Lower lobe of right lung (tissue), 2 donors: ENCODE measurements at places on chromosomes 11 and 22. TPM values are rescaled to one million over a fixed set of nuclear protein-coding genes. Genes with fewer than 3 reads are reported as not detected.
A peak's percentile ranks its signal among the peaks of the same experiment; 100 is the strongest.

MYO7A gene
- 5.5 TPM for total RNA-seq

DLG2 gene
- total RNA-seq = 7.2 TPM

TOLLIP gene
- total RNA-seq = 68.4 TPM

CCDC87 gene
- 0.50 TPM for total RNA-seq

GAL gene
- total RNA-seq = not detected

ALX4 gene
- total RNA-seq = not detected

FREY1 gene
- 0.53 TPM for total RNA-seq

MN1 gene
- 6.5 TPM for total RNA-seq

CSF2RB gene
- 30.1 TPM for total RNA-seq

DNA sequence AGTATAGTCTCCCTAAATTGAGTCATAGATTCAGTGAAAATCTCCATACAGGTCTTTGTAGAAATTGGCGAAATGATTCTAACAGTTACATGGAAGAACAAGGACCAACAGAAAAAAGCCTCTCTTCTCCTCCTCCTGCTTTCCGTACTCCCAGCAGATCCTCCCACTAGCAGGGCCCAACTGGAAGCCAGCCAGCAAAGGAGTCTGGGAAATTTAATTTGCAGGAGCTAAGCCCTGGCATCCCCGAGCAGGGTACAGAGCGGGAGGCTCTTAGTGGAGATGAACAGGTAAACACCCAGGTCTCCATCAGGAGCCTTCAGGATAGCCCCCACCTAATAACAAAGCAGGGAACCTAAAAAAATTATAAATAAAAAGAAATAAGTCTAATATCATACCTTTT lies 1473.8 kb downstream of the TBC1D22A start:
- no peak overlapping the region for H3K4me3 ChIP-seq
- DNase-seq = no peak
- H3K27ac ChIP-seq = no peak overlapping the region
- no peaks in the 10 kb centered on the region for H3K27me3 ChIP-seq

- H3K27ac ChIP-seq = no peak overlapping the region
- H3K27me3 ChIP-seq = no peaks in the 10 kb centered on the region
- DNase-seq = no peak
- H3K4me3 ChIP-seq = no peak overlapping the region
- peaks cover 94% of the 10 kb centered on the region for H3K36me3 ChIP-seq
These were observed 9.3 kb downstream of the RNH1 start for GRCh38 chr11:497565-498296.

DNA sequence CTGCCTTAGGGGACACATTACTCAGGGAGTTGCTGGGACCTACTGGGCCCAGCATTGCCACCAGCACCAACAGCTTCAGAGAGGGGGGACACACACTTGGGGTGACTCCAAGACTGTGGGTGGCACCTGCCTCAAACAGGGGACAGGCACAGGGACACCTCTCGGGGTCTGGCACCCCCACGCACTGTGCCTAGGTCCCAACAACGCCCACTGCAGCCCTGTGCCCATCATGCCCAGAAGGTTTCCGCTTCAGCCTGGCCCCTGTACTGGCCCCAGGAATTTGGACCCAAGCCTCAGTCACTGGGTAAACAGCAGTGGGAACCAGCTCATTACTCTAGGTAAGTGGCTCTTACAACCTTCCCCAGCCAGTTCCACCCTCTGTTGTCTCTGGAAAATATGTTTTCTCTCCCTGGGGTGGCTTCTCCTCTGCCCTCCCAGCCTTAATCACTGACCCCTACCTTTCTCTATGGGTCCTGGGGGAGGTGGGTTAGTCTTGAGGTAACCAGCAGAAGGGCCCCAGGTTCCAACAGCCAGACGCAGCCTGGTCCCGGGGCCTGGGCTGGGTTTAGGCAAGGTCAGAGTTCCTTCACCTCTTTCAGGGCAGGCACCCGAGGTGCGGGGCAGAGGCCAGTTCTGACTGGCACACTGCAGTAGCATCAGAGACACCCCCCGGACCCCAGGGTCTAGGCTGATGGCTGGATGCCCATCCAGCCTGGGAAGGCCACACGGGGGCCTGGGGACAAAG lies 123.6 kb downstream of the MED15 start:
- no peaks in the 10 kb centered on the region for H3K4me1 ChIP-seq
- no peak for DNase-seq
- no peaks in the 10 kb centered on the region for H3K27me3 ChIP-seq
- no peak overlapping the region for H3K4me3 ChIP-seq
- H3K36me3 ChIP-seq = no peaks in the 10 kb centered on the region

DNA sequence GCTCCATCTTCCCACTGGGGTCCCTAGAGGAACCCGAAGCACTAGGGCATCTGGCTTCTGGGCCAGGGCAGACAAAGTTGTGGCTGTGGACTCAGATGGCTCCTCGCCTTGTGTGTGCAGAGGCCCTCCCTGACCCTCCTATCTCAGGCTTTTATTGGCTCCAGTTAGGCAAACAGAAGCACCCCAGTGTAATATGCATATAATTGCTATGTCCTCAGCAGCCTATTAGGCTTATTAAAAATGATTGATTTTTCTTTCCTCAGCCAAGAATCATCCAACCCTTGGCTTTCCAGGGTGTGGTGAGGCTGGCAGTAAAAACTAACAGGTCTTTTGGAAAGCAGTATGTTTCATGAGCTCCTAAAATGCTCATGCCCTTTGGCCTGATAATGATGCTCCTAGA lies 22.3 kb downstream of the UPB1 start:
- DNase-seq = no peak
- H3K4me1 ChIP-seq = peaks cover 20% of the 10 kb centered on the region
- no peak overlapping the region for H3K27ac ChIP-seq
- no peaks in the 10 kb centered on the region for H3K27me3 ChIP-seq

GRCh38 chr11:64285885-64286800 lies 495 bp downstream of the GPR137 start:
- H3K27ac ChIP-seq = peak overlapping the region; percentile 93
- no peak for DNase-seq
- H3K4me3 ChIP-seq = peak overlapping the region; percentile 77
- peaks cover 12% of the 10 kb centered on the region for H3K36me3 ChIP-seq
- H3K27me3 ChIP-seq = peaks cover 9% of the 10 kb centered on the region
- H3K4me1 ChIP-seq = peaks cover 26% of the 10 kb centered on the region

DNA sequence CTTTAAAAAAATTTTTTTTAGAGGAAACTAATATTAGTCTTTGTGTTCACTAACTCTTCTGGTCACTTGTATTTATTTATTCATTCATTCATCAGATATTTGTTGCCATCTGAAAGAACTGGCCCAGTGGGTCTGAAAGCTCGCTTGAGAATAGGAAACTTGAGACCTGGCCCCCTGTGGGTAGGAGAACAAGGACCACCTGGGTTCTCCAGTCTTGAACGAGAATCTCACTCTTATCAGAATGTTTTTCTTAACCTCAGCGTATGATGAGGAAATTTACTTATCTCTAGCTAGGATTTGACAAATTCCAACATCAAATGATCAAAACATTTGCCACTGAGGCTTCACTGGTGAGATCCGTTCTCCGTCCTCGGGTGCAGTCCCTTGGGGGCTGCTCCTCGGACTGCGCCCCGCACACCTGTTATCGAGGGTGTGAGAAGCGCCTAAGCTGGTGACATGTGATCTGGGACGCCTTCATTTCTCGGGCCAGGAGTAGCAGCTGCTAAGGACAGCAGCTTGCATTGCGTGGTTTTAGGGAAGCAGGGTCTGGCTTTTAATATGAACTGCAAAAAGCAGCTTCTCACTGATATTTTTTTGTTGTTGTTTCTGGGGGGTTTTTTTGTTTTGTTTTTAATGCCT lies 6.3 kb downstream of the C22orf31 start:
- H3K36me3 ChIP-seq = peaks cover 4% of the 10 kb centered on the region
- DNase-seq = no peak
- H3K4me3 ChIP-seq = no peak overlapping the region

GRCh38 chr11:35779409-35779808 lies 116.8 kb downstream of the TRIM44 start:
- H3K4me1 ChIP-seq = peaks cover 7% of the 10 kb centered on the region
- H3K27ac ChIP-seq = no peak overlapping the region
- no peak for DNase-seq
- H3K27me3 ChIP-seq = no peaks in the 10 kb centered on the region
- H3K4me3 ChIP-seq = no peak overlapping the region

DNA sequence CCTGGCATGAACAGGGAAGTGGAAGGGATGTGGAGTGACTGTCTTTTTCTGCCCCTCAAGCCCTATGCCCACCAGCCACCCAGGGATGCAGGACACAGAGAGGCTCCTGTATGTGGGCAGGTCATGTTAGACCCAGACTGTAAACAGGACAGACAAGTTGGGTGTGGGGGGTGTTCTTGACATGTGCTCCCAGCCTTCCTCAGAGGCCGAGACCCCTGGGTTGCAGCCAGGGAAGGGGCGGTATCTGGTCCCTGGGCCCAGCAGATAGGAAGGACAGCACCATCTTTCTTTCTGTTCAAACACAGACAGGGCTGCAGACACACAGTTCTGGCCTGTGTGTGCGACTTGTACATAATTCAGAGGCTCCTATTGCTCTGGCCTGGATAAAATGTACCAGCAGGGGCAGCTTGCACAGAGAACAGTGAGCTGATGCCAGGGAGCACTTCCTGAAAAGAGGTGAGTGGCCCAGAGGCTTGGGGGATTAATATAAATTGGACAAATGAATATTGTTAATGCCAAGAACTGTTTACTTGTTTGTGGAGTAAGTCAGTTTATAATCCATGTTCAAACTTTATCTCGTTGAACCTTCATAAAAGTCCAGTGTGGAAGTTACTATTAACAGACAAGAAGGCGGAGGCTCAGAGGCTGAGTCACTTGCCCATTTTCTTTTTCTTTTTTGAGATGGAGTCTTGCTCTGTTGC lies 16.6 kb downstream of the GDPD5 start:
- no peaks in the 10 kb centered on the region for H3K36me3 ChIP-seq
- H3K27me3 ChIP-seq = no peaks in the 10 kb centered on the region
- DNase-seq = no peak
- no peak overlapping the region for H3K4me3 ChIP-seq
- H3K4me1 ChIP-seq = peaks cover 6% of the 10 kb centered on the region

- H3K27ac ChIP-seq = no peak overlapping the region
- no peaks in the 10 kb centered on the region for H3K36me3 ChIP-seq
- peaks cover 65% of the 10 kb centered on the region for H3K27me3 ChIP-seq
- no peak overlapping the region for H3K4me3 ChIP-seq
These were observed 4.8 kb upstream of the ELFN2 start for GRCh38 chr22:37431801-37432707.

- peaks cover 26% of the 10 kb centered on the region for H3K4me1 ChIP-seq
- H3K36me3 ChIP-seq = no peaks in the 10 kb centered on the region
- H3K27ac ChIP-seq = no peak overlapping the region
- no peak overlapping the region for H3K4me3 ChIP-seq
These were observed 61.8 kb downstream of the SLC22A12 start for GRCh38 chr11:64652586-64653387.

GRCh38 chr22:50225200-50225969 lies 19.4 kb downstream of the TUBGCP6 start:
- H3K27me3 ChIP-seq = no peaks in the 10 kb centered on the region
- H3K4me1 ChIP-seq = no peaks in the 10 kb centered on the region
- H3K4me3 ChIP-seq = no peak overlapping the region
- no peak overlapping the region for H3K27ac ChIP-seq
